ENCODE measurements at places on chromosomes 16 and 17.

DNA sequence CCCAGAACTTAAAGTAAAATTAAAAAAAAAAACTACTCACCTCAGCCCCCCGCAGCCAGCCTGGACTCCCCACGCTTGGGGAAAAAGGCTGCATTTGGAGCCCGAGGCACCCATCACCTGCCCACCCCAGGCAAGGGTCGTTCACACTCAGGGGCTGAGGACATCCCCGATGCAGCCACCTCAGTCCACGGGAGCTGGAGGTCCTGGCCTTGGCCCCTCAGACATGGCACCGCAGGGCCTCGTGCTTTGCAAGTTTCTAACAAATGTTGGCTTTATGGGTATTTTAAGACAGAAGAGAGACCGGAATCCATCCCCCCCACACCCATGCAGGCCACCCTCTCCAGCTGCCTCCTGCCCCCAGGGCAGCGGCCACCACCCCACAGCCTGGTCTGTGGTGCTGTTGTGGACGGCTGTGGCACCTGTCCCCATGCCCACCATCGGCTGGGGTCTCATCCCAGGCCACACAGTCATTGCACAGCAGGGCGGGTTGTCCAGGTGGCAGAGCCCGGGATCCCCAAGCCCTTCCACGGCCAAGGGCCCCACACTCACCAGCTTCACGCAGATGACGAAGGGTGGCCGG, 116.4 kb upstream of the ZNF750 start:
- DNase-seq = no peak

DNA sequence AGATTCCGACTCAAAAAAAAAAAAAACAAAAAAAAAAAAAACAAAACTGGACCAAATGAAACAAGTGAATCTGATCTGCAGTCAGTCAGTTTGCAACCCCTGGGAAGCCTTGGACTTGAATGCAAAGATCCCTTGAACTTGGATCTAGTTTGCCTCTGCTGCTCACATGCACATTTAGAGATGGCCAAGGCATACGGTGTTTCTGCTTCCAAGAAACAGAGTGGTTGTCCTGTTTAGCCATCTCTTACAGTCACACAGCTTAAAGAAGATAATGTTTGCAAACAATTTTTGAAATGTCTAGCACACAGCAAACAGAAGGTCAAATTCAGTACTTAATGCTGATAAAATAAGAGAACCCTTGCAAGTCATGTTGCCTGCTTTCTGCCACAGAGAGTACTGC, 4.5 kb downstream of the NDE1 start:
- DNase-seq = no peak

GRCh38 chr16:74503412-74503811, 82.1 kb upstream of the CLEC18B start:
- no peak for DNase-seq

DNA sequence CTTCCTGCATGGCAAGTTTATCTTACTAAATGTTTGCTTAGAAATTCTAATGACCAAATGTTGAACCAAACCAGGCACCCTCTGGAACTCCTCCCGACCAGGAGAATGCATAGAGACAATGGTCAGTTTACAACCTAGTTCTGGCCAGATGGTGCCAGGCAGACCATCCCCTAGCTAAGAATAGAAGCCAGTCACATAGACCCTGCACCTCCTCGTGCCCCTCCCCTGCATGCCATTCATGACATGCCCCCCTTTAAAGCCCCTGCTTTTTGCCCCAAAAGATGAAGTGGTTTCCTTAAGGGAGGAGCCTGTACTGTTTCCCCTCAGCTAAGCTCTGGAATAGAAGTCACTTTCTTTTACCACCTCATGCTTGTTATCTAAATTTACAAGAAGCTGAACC, 6.6 kb upstream of the CPHXL start:
- no peak for DNase-seq

DNA sequence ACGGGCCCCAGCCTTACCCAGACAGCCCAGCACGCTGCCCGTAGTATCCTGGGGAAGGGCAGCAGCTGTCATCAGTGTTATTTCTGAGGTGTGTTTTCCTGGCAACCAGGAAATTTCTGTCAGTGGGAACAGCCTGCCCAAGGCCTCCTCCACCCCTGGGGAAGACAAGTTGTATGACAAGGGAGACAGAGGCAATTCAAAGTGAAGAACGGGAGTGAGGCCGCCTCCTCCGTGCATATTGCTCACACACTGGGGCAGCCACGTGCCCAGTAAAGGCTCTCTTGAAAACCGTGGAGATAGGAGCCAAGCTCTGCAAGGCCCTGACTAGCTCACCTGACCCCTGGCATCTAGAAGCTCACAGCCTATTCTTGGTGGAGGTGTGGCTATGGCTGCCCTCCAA, 57.6 kb downstream of the RAI1 start:
- no peak for DNase-seq

GRCh38 chr17:7174603-7175326, 4.4 kb downstream of the ASGR1 start:
- no peak for DNase-seq

DNA sequence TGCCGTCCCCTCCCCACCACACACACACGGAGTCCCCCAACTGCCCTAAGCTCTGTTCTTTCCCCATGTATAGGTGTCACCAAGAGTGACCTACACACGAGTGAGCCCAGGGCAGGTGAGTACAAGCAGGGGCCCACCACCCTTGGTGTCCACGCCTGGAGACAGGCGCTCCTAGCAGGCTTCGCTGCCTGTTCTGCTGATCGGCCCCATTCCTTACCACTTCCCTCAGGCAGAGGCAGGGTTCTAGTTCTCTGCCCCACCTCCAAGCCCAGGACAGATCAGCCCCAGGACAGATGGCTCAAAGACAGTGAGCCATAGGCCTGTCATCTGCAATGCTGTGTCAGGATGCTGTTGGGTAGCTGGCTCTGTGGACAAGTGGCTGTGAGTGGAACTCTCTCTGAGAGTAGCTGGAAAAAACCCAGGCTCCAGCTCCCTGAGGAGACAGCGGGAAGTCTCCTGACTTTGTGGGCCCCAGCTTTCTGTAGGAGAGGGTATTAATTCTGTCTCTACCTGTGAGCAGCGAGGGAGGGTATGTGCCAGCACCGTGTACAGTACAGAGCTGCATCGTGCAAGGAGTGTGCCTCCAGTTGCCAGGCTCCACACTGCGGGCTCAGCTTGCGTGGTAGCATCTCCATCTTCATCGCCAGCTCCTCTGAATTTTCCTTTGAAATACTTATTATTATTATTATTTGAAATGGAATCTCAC, 897 bp downstream of the TP53I13 start:
- peak; percentile 41 for DNase-seq

GRCh38 chr17:76524598-76525512, 12.7 kb downstream of the CYGB start:
- DNase-seq = no peak

DNA sequence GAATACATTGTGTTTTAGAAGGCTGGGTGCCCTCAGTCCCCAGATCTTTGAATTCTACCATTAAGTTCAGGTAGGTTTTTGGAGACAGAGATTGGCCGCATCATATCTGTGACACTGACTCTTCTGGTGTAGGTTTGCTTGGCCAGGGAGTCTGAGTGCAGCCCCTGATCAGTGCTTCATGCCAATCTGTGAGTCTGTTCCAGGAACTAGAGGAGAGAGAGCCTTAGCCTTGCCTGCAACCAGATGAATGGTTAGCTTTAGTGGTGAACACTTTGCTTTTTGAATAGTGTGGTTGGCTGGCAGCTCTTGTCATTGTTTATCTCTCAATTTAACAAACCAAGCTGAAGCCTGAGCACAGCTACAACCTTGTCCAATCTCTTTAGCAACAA, 87.8 kb downstream of the PLXDC1 start:
- no peak for DNase-seq
